Kidney (tissue), 22 donors: ENCODE measurements at places on chromosomes 6 and 20. TPM values are rescaled to one million over a fixed set of nuclear protein-coding genes. Genes with fewer than 3 reads are reported as not detected.

The WFDC5 gene
- polyA plus RNA-seq = not detected

- peaks cover 18% of the 10 kb centered on the region for H3K4me1 ChIP-seq
- DNase-seq = no peak
- no peaks in the 10 kb centered on the region for H3K27me3 ChIP-seq
- H3K36me3 ChIP-seq = no peaks in the 10 kb centered on the region
- H3K4me3 ChIP-seq = no peak overlapping the region
- no peak overlapping the region for H3K27ac ChIP-seq
Measured at GRCh38 chr6:35737413-35738211, 780 bp downstream of the ARMC12 start.

DNA sequence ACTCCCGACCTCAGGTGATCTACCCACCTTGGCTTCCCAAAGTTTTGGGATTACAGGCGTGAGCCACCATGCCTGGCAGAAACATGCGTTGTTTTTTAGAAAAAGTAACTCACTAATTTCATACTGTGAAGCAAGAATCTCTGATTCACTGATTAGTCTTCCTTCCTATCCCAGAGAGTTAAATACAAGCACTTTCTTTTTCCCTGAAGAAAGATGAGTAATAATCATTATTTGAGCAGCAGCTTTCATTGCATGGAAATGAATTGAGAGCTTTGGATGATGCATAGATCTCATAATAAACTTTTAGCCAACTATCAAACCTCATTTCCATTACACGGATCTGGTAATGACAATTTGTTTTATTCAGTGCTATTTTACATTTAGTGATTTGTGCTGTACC, 892.5 kb upstream of the EYS start:
- no peaks in the 10 kb centered on the region for H3K36me3 ChIP-seq
- no peak overlapping the region for H3K27ac ChIP-seq
- H3K4me1 ChIP-seq = no peaks in the 10 kb centered on the region
- DNase-seq = no peak
- H3K27me3 ChIP-seq = no peaks in the 10 kb centered on the region

DNA sequence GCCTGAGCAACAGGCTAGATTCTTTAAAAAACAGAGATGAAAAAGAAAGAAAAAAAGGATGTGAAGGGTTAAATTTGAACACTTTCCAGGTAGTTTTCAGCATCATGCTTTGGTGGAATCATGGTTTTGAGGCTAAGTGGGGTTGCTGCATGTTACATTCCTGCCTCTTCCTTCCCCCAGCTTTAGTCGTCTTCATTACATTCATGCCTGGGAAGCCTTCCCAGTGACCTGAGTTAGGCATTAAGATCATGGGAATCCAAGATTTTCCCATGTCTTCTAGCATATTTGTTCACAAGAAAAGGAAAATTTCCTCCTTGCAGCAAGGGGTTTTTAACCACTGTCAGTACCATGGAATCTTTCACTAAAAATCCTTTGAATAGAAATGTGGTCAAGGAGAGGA, 12.0 kb downstream of the TPX2 start:
- H3K4me3 ChIP-seq = no peak overlapping the region
- H3K27ac ChIP-seq = no peak overlapping the region
- no peaks in the 10 kb centered on the region for H3K4me1 ChIP-seq
- DNase-seq = no peak
- H3K36me3 ChIP-seq = no peaks in the 10 kb centered on the region
- H3K27me3 ChIP-seq = no peaks in the 10 kb centered on the region

- H3K4me1 ChIP-seq = no peaks in the 10 kb centered on the region
- DNase-seq = no peak
- no peak overlapping the region for H3K4me3 ChIP-seq
- no peak overlapping the region for H3K27ac ChIP-seq
Measured at GRCh38 chr6:155117256-155117655, 122.1 kb downstream of the TIAM2 start.

- no peaks in the 10 kb centered on the region for H3K4me1 ChIP-seq
- H3K27ac ChIP-seq = no peak overlapping the region
- no peak for DNase-seq
- no peaks in the 10 kb centered on the region for H3K27me3 ChIP-seq
- no peak overlapping the region for H3K4me3 ChIP-seq
Measured at GRCh38 chr6:105882828-105883227, 203.3 kb upstream of the PRDM1 start.

The CPXM1 gene
- 7.1 TPM for polyA plus RNA-seq

The ME1 gene
- polyA plus RNA-seq = 5.5 TPM

GRCh38 chr6:15087186-15087589, 158.7 kb upstream of the JARID2 start:
- H3K4me3 ChIP-seq = no peak overlapping the region
- no peaks in the 10 kb centered on the region for H3K4me1 ChIP-seq
- DNase-seq = no peak
- no peaks in the 10 kb centered on the region for H3K27me3 ChIP-seq

DNA sequence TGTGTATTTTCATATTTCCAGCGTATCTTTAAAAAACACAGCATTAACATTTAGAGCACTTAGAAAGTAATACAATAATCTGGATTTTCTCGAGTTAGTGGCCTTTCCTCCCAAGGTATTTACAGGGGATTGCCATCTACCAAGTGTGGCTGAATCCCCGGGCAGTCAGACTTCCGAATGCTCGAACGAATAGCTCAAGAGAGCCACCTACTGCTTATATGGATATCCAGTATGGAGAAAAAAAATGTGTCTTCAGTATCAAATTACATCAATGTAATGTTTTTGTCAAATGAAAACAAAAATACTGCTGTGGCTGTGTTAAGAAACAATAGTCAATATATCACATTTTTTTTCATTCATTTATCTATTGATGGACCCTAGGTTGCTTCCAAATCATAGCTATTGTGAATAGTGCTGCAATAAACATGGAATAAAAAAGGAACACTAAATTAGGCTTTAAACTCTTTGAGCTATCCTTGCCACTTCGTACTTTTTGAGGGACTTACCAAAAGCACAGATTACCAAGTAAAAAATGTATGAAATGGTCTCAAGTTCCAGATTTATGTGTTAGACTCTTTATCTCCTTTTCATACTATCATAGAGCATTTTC, 654.5 kb upstream of the PTCHD4 start:
- no peaks in the 10 kb centered on the region for H3K4me1 ChIP-seq
- no peak overlapping the region for H3K4me3 ChIP-seq
- H3K36me3 ChIP-seq = no peaks in the 10 kb centered on the region

- H3K4me3 ChIP-seq = no peak overlapping the region
- no peaks in the 10 kb centered on the region for H3K27me3 ChIP-seq
- no peaks in the 10 kb centered on the region for H3K4me1 ChIP-seq
- H3K36me3 ChIP-seq = no peaks in the 10 kb centered on the region
- DNase-seq = no peak
- H3K27ac ChIP-seq = no peak overlapping the region
Measured at GRCh38 chr6:44829836-44830235, 442.3 kb downstream of the CDC5L start.

DNA sequence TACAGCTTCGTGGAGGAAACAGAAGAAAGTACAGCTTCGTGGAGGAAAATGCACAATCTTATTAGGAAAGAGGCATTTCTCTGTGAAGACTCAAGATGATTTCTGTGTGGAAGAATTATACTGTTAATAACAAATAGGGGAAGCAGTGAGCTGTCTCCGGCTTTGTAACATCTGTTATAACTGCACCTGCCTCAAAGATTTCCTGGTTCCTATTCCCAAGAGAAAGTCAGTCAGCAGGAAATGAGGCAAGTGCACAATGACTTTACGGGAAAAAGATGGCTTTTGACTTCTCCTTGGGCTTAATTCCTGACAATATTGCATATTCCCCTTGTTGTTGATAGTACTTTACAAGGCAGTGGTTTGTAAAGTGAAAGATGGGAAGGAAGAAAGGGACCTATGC, 538.5 kb downstream of the BMP2 start:
- no peak for DNase-seq
- H3K36me3 ChIP-seq = no peaks in the 10 kb centered on the region
- no peaks in the 10 kb centered on the region for H3K4me1 ChIP-seq
- no peaks in the 10 kb centered on the region for H3K27me3 ChIP-seq
- H3K27ac ChIP-seq = no peak overlapping the region
- no peak overlapping the region for H3K4me3 ChIP-seq

The SLC22A2 gene
- polyA plus RNA-seq = 73.7 TPM

The PRND gene
- polyA plus RNA-seq = not detected

The ZBTB12 gene
- polyA plus RNA-seq = 2.5 TPM

The COQ3 gene
- polyA plus RNA-seq = 18.7 TPM

- no peaks in the 10 kb centered on the region for H3K36me3 ChIP-seq
- no peak overlapping the region for H3K27ac ChIP-seq
- H3K27me3 ChIP-seq = no peaks in the 10 kb centered on the region
- no peak for DNase-seq
- H3K4me1 ChIP-seq = no peaks in the 10 kb centered on the region
Measured at GRCh38 chr6:139693735-139694134, 319.3 kb upstream of the CITED2 start.

- no peak for DNase-seq
- no peaks in the 10 kb centered on the region for H3K36me3 ChIP-seq
Measured at GRCh38 chr6:80425089-80425823, 318.8 kb downstream of the BCKDHB start.

DNA sequence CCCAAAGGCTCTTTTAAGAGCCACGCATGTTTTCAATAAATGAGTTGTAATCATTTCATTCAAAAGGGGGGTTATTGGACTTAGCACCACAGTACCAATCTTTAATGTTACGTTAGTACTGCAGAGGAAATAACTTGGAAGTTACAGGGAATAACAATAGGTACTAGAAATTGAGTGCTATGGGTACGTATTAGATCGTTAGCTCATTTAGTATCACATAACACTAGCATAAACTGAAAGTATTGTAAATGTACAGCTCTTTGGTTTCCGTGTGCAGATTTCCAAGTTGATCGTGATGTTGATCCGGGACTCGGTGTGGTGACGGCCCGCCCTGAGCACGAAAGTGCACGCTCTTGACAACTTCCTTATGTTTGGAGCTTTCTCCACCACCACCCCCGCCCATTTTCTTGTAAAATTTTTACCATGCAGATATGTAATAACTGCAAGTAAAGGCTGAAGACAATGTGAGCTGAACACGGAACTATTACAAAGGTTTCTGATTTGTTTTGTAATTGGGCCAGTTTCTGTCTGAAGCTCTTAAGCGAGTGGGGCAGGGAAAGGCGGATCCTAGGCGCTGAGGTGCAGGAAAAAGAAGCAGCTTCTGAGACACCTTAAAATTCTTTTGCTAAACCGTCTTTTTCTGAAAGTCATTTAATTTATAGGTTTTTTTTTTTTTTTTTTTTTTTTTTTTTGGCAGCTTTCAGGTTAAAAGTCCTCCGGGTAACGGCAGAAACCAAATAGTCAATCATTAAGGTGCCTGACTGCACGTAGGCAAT, 71.5 kb downstream of the HFE start:
- H3K36me3 ChIP-seq = no peaks in the 10 kb centered on the region
- peaks cover 10% of the 10 kb centered on the region for H3K4me1 ChIP-seq
- peak overlapping the region; percentile 69 for H3K4me3 ChIP-seq

The BPIFB1 gene
- not detected for polyA plus RNA-seq

GRCh38 chr20:33276303-33277113, 6.5 kb upstream of the BPIFB1 start:
- no peaks in the 10 kb centered on the region for H3K27me3 ChIP-seq
- H3K36me3 ChIP-seq = no peaks in the 10 kb centered on the region
- no peak overlapping the region for H3K4me3 ChIP-seq
- H3K27ac ChIP-seq = no peak overlapping the region
- H3K4me1 ChIP-seq = peaks cover 6% of the 10 kb centered on the region
- DNase-seq = no peak

DNA sequence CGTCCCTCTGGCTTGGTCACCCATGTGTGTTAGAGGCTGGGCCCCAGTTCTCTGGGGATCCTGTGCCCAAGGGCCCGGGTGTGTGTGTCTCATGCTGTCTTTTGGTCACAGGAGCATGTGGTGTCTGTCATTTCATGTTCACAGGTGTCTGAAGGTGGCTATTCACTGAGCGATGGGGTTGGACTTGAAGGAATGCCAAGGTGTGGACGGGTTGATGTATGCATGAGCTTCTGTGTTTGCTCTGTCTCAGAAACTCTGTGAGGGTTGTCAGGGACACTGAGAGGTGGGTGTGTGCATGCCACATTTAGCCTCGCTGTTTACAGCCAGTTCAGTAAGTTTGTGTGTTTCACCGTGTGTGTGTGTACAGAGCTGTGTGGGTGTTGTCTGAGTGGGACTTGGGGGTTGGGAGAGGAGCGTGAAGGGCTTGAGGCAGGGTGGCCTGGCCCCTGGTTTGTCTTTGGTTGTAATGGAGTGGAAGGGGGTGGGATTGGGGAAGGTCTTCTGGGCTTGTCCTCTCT, 1.2 kb downstream of the DDR1 start:
- no peaks in the 10 kb centered on the region for H3K27me3 ChIP-seq
- H3K4me3 ChIP-seq = peak overlapping the region; percentile 60
- peak; percentile 64 for DNase-seq
- peak overlapping the region; percentile 97 for H3K27ac ChIP-seq
- peaks cover 41% of the 10 kb centered on the region for H3K4me1 ChIP-seq

- no peak overlapping the region for H3K27ac ChIP-seq
- no peaks in the 10 kb centered on the region for H3K27me3 ChIP-seq
- DNase-seq = peak; percentile 9
Measured at GRCh38 chr20:53582574-53583351, 10.9 kb downstream of the ZNF217 start.

The C20orf202 gene
- polyA plus RNA-seq = 0.73 TPM

DNA sequence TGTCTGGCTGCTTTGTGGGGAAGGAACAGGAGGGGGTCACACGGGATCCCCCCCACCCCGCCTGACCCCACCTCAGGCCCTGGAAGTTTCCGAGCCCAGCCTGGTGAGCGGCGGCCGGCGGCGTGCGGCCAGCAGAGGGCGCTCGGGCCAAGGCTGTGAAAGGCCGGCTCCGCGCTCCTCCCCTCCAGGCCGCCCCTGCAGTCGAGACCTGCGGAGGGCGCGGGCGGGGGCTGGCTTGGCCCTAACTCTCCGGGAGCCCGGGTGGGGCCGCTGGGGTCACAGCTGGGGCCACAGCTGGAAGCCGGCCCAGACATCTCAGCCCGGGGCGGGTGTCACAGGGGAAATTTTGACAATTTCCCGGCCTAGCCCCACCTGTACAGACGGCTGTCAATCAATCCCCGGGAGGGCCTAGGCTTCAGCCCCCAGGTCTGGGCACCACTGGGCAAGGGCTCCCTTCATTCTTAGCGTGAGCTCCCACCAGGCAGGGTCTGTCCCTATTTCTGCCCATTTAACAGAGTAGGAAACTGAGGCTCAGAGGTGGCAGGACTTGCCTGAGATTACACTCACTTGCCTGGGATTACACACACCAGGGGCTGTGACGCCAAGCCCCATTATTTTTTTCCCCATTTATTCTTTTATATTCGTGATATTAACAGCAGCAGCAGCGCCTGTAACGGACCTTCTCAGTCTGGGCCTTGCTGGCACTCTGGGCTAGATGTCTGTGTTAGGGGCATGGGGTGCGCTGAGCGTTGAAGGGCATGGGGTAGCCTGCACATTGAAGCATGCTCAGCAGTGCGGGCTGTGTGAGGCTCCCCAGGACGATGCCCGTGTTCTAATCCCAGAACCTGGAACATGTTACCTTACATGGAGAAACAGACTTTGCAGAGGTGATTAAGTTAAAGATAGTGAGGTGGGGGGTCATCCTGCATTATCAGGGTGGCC, 23.0 kb downstream of the ZBP1 start:
- H3K27me3 ChIP-seq = no peaks in the 10 kb centered on the region
- H3K4me1 ChIP-seq = peaks cover under 1% of the 10 kb centered on the region
- DNase-seq = peak; percentile 89
- H3K27ac ChIP-seq = no peak overlapping the region

The UBE2C gene
- polyA plus RNA-seq = 2.0 TPM

The PNLDC1 gene
- polyA plus RNA-seq = 0.34 TPM
